Bronchial smooth muscle cell (primary cell): ENCODE measurements at places on chromosomes 2 and 18. TPM values are rescaled to one million over a fixed set of nuclear protein-coding genes. Genes with fewer than 3 reads are reported as not detected.

FBXO36 gene
- total RNA-seq: 1.8 and 3.2 TPM in 2 replicates

RAB6D gene
- total RNA-seq: under 0.01 TPM in 2 replicates

SIX2 gene
- total RNA-seq: not detected in 2 replicates

AQP12B gene
- not detected in 2 replicates for total RNA-seq

PROKR1 gene
- not detected in 2 replicates for total RNA-seq
